Parietal lobe (tissue), 2 donors: ENCODE measurements at places on chromosomes 7 and 10. TPM values are rescaled to one million over a fixed set of nuclear protein-coding genes. Genes with fewer than 3 reads are reported as not detected.

SPDYE8 gene
- total RNA-seq: not detected

POLR2J2 gene
- 15.3 TPM for total RNA-seq

TMEM229A gene
- total RNA-seq: 0.31 TPM

TMED4 gene
- 95.2 TPM for total RNA-seq

PIK3AP1 gene
- 3.1 TPM for total RNA-seq

GAD2 gene
- 27.2 TPM for total RNA-seq

PRKRIP1 gene
- total RNA-seq: 24.4 TPM

CALHM2 gene
- total RNA-seq: 4.1 TPM

FAM13C gene
- 41.6 TPM for total RNA-seq

NPC1L1 gene
- not detected for total RNA-seq

PLEKHA1 gene
- 47.6 TPM for total RNA-seq

FAM25C gene
- not detected for total RNA-seq

RNF32 gene
- 2.8 TPM for total RNA-seq

CLRN3 gene
- not detected for total RNA-seq

MSS51 gene
- total RNA-seq: 6.9 TPM

LIPK gene
- total RNA-seq: not detected

AUTS2 gene
- total RNA-seq: 383 TPM

CNNM1 gene
- 5.6 TPM for total RNA-seq

TUBB8 gene
- total RNA-seq: not detected

ING3 gene
- 29.4 TPM for total RNA-seq

C7orf33 gene
- not detected for total RNA-seq

DCLRE1A gene
- 15.3 TPM for total RNA-seq

UTF1 gene
- not detected for total RNA-seq

TWNK gene
- 6.3 TPM for total RNA-seq

CCL24 gene
- not detected for total RNA-seq

ADRA2A gene
- total RNA-seq: 34.7 TPM

TPK1 gene
- total RNA-seq: 10.0 TPM

WASHC2C gene
- 38.5 TPM for total RNA-seq

RNF133 gene
- total RNA-seq: 1.6 TPM

SLC25A28 gene
- total RNA-seq: 30.7 TPM

ALKBH4 gene
- 16.3 TPM for total RNA-seq

MUC3A gene
- 0.63 TPM for total RNA-seq

KRIT1 gene
- total RNA-seq: 130 TPM

DDC gene
- total RNA-seq: not detected

CHST15 gene
- total RNA-seq: 64.8 TPM
